ENCODE measurements at places on chromosomes 12 and 14.

- DNase-seq = no peak
Measured at GRCh38 chr12:77406219-77406905, 341.0 kb upstream of the E2F7 start.

- no peak for DNase-seq
Measured at GRCh38 chr12:82627799-82628198, 58.9 kb upstream of the TMTC2 start.

DNA sequence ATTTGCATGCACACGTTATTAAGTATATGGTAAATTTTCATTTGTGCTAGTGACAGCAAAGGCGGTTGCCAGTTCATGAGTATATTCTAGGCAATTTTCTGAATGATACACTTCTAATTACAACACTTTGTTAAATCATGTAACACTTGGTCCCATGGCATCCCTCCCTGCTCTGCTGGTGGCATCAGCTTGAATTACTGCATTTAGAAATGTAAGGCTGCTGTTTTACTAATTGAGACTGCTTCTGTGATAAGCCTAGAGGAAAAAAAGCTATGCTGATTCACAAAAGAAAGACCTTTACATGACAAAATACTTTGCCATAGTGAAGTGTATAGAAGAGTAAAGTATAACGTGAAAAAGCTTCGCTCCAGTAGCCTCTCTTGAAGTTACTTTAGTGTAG lies 636.1 kb downstream of the KCNH5 start:
- no peak for DNase-seq

DNA sequence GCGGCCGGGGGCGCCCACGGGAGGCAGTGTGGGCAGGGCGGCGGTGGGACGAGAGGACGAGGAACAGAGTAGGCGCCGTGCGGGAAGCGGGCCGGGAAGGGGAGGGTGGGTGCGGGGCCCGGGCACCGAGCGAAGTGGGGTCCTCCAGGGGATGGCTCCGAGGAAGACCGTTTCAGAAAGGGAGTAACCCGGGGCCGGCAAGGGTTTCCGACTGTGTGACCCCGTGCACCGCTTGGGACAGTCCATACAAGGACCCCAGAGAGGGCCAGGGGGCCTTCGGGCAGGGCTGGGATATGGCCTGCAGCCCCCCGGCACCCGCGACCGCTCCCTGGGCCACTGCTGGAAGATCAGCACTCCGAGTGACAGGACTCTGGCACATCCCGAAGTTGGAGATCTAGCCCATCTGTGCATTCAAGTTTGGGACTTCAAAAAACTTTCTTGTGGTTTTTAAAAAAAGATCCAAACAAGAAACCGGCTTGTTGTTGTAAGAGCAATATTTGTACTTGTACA lies 448 bp downstream of the TSPAN9 start:
- DNase-seq = no peak

GRCh38 chr14:74896400-74896799 lies 14.7 kb downstream of the DLST start:
- DNase-seq = no peak
